ENCODE measurements at places on chromosomes 16 and 17. TPM values are rescaled to one million over a fixed set of nuclear protein-coding genes. Genes with fewer than 3 reads are reported as not detected.

Gene TPSG1
- total RNA-seq, result not detected

Gene PRR35
- not detected for total RNA-seq

Gene RHBDF1
- 31.4 TPM for total RNA-seq

Gene NOG
- not detected for total RNA-seq

Gene KRT31
- not detected for total RNA-seq

Gene ABCC11
- 0.30 TPM for total RNA-seq

Gene FBXW10
- 0.51 TPM for total RNA-seq

Gene NUBP2
- total RNA-seq, result 32.3 TPM

Gene RAB11FIP4
- total RNA-seq, result 4.9 TPM

Gene MYH10
- 45.6 TPM for total RNA-seq

Gene ZP2
- not detected for total RNA-seq

Gene TRPV2
- 9.1 TPM for total RNA-seq

Gene ALOXE3
- total RNA-seq, result not detected

Gene NECAB2
- 2.5 TPM for total RNA-seq

Gene TBC1D3D
- total RNA-seq, result 0.35 TPM

Gene ZACN
- total RNA-seq, result not detected

Gene SGCA
- total RNA-seq, result 159 TPM

Gene ASGR2
- total RNA-seq, result 0.24 TPM

Gene THUMPD1
- 17.5 TPM for total RNA-seq

Data from cardiac septum (tissue), 1 donor.